CD8-positive, alpha-beta memory T cell (primary cell): ENCODE measurements at places on chromosomes 3 and 15.

DNA sequence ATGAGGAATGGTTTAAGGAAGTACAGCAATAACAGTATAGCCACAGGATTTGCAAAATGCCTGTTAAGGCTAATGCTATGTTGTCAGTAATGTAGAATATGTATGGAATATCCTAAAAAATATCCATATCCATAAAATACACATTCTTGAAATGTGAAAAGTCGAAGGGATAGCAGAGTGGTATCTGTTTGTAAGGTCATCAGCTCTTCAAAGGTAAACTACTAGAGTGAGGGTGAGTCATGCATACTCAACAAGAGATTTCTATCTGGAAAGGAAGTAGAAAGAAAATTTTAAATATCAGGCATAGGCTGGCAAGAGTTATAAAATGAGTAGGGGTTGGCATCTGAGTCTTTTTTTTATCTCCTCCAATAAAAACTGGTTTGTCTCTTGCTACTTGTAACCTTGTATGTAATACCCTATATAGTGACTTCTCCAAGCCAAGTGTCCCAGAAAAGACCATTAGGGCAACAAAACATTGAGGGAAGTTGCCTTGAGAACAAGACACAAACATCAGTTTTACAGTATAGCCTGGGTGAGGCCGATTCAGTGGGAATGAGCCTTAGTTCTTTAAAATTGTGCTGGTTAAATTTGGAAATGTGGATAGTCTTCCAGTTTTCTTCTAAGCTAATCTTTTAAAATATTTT lies 103.1 kb downstream of the SPATA16 start:
- no peak for DNase-seq

DNA sequence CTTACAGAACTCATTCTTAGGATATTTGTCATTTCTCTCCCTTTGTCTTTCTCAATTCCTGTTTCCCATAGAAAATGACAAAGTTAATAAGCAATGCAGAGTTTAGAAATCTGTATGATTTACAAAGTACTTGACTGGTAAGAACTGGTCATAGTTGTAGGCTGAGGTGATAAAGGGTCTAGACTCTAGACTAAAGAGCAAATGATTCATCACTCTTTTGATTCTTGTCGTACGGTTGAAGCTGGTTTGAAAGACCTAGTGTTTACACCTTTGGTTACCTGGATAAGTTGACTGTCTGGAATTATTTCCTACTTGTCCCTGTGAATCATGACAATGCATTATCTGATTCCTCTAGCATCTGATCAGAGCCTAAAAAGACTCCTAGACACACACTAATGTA lies 58.9 kb upstream of the TP63 start:
- DNase-seq: no peak

DNA sequence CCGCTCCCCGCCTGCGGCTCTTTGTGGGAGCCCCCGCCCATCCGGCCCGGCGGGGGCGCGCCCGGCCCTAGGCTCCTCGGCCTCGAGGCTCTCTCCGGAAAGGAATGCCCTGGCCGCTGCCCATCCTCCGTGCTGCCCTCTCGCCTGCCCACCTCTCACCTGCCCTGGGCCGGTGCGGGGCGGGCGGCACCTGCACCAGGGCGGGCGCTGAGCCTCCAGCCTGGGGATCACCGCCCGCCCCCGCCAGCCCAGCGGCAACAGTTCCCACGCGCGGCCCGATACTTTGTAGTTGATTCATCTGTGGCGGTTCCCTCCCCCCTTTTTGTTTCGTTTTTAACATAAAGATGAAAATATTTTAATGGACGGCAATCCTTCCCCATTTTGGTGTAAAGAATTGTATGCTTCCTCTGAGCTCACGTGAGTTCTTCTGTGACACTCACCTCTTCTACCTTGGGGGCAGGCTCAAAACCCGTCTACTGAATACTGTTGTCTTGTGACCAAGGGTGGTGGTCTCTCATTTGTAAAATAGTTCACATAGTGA lies 1.9 kb downstream of the KLF13 start:
- peak; percentile 61 for DNase-seq

DNA sequence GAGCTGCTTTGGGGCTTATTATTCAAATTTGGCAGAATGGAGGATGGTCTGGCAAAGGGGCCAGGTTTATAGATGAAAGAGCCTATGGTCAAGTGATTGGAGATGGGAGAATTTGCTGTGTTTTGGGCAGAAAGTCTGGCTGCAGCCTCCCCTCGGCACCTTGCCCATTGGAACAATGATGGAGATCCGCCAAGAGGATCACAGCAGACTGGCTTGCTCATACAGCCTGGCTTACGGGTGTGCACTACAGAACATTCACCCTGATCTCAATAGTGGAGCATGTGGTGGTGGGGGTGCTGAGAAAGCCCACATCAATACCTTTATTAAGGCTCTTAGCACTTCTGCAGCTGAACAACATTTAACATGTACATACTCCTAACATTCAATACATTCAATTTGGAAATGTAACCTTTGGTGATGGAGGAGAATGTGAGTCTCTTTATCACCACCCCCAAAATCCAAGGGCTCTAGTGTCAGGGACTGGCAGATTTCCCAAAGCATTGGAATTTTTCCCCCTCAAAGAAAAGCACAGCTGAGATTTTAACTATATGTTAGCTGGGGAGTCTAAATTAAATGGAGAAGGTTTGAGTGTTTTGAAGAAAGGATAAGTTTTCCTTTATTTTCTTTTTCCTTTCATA lies 118.4 kb upstream of the TMC3 start:
- no peak for DNase-seq

- no peak for DNase-seq
Observed at GRCh38 chr15:76377217-76377616, 40.6 kb downstream of the ISL2 start.

GRCh38 chr3:128932516-128933212 lies 53.2 kb downstream of the ACAD9 start:
- no peak for DNase-seq

GRCh38 chr3:182364723-182365650 lies 428.3 kb upstream of the ATP11B start:
- no peak for DNase-seq

DNA sequence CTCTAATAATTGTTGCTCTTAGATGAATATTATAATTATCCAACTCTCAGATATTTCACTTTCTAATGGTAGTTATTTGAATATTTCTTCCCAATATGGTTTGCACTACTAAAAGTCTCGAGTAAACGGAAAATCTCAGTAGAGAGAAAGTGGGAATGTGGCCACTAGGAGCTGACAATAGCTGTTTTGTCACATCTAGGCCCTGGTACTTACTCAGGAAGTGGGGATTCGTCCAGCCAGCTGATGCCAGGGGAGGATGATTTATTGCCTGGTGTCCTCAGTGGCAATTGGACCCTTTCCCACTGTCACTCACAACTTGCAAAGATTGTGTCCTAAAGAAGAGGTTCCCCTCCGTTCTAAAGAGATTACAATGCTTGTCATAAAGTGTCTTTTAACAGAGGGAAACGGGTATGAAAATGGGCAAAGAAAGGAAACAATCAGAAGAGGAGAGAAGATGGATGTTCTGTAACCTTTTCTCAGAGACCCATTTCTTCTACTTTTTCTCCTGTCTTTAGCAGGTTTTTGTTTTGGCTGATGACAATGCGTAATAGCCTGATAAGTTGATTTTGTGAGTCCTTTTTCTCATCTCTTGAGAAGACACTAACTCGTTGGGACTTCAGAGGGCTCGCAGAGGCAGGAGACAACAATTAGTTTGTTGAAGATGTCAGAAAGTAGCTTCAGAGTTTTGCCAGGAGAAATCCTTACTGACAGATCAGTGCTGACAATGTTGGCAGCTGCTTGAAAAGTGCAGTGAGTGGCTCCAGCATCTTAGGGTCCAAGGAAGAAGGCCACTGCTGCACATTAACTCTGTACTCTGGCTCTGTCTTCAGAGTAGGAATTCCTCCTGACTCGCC lies 320.6 kb downstream of the MECOM start:
- DNase-seq: no peak

DNA sequence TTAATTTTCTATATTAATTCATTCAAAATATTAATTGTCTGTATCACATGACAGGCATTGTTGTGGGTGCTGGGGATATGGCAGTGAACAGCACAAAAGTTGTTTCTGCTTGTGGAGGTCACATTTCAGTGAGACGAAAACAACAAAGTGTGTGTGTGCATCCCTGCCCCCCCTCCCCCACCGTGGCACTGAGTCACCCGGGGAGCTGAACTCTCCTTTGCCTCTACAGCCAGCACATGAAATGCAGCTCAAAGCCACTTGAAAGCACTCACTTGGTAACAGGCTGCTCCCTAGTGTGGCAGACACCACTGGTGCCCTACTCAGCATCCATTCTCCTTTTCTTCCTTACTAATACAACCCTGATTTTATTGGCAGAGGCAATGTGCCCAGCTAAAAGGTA lies 16.9 kb upstream of the SCAMP5 start:
- no peak for DNase-seq

GRCh38 chr15:36671017-36671416 lies 91.6 kb downstream of the CDIN1 start:
- DNase-seq: no peak

- DNase-seq: no peak
Observed at GRCh38 chr3:126914226-126914625, 68.7 kb upstream of the PLXNA1 start.

GRCh38 chr3:14096742-14097141 lies 27.9 kb downstream of the CHCHD4 start:
- DNase-seq: no peak

- DNase-seq: no peak
Observed at GRCh38 chr3:22942981-22943380, 260.1 kb upstream of the UBE2E2 start.

- no peak for DNase-seq
Observed at GRCh38 chr3:16190704-16191103, 16.2 kb downstream of the GALNT15 start.

DNA sequence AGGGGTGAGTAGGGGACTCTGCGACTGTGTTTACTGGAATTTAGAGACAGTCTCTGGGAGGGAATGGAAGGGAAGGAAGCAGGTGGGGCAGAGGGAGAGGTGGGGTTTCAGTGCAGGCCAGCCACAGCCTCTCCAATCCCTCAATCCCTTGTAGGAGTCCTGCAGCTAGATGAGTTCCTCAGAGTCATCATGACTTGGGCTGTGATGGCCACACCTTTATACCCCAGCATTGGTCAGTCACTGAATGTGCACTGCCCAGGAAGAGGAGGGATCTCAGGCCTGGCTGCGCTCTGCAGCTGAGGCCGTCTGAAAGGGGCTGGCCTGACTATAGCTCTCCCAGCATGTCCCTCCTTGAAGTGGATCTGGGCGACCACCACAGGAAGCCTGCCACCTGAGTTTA lies 67.3 kb upstream of the GLCE start:
- no peak for DNase-seq

GRCh38 chr15:43509660-43510199 lies 7.7 kb upstream of the MAP1A start:
- DNase-seq: no peak

- no peak for DNase-seq
Observed at GRCh38 chr3:166809520-166809919, 570.6 kb downstream of the ZBBX start.

- DNase-seq: no peak
Observed at GRCh38 chr15:34879107-34879506, 83.8 kb upstream of the ACTC1 start.

- no peak for DNase-seq
Observed at GRCh38 chr3:10389339-10389738, 68.4 kb upstream of the SEC13 start.

DNA sequence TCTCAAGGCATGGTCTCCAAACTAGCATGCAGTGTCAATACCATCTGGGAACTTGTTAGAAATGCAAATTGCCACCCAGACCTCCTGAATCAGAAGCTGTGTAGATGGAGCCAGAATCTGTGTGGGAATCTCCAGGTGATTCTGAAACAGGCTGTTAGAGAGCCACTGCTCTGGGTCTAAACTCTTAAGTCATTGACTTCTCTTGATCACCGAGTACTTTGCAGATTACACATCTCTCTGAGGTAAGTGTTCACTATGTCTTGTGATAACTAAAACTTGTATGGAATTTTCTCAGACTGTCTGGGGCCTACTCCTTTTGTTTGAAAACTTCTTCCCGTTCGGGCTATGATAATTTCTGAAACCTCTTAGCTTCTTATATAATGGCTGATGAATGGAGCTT lies 315.6 kb downstream of the EDEM1 start:
- DNase-seq: no peak

DNA sequence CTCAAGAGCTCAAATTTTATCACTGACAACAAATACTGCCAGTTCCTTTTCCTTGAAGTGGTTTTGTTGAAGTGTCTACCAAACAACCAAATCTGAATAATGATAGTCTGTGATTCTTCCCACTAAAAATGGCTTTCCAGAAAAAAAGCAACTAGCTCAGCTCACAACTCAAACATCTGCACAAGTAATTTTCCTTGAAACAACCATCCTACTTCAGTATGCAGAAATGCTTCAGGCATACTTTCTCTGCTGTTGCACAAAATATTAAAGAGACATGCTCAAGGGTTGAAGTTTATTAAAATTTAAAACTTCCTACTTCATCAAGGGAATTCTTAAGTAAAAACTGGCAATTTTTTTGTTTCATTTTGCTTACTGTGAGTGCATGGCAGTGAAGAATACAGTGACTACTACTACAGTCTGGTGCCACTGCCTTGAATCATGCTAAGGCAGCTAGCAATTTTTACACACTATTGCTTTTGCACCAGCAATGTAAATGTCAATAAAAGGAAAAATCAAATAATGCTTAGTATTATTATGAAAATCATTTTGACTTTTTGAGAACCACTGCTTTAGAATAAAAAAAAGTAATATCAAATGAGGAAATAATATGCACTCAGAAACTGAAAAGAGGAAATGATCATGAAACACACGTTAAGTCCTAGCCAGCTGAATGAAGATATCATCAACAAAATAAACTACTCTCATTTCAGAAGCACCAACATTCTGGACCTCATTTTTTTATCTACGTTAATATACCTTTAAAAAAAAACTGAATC lies 33.6 kb downstream of the VPS13C start:
- no peak for DNase-seq

GRCh38 chr3:11759996-11760395 lies 86.7 kb downstream of the TAMM41 start:
- DNase-seq: no peak
